ENCODE measurements at places on chromosomes 12 and 14. TPM values are rescaled to one million over a fixed set of nuclear protein-coding genes. Genes with fewer than 3 reads are reported as not detected.

GRCh38 chr14:96125536-96125935 lies 79.1 kb upstream of the BDKRB2 start:
- DNase-seq = no peak

DNA sequence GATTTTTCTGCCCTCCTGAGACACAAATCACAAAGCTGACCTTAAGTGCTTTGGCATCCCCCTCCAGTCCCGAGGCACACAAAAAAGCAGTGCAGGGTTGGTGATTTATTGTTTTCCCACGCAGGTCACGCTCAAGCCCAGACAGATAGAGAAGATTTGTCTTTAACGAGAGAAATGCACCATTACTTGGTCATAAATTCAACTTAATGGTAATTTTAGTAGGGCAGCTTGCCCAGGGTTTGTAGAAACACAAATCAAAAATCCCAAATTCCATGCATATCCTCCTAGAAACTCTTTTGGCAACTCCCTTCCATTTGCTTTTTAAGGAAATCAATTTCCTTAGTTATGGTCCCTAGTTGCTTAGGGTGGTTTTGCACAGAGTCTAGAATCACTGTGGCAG lies 132.6 kb downstream of the IGF1 start:
- no peak for DNase-seq

- DNase-seq = no peak
These were observed 1.0 kb upstream of the RPS6KL1 start for GRCh38 chr14:74924061-74924460.

GRCh38 chr12:87883806-87884205 lies 145.4 kb downstream of the C12orf50 start:
- DNase-seq = no peak

DNA sequence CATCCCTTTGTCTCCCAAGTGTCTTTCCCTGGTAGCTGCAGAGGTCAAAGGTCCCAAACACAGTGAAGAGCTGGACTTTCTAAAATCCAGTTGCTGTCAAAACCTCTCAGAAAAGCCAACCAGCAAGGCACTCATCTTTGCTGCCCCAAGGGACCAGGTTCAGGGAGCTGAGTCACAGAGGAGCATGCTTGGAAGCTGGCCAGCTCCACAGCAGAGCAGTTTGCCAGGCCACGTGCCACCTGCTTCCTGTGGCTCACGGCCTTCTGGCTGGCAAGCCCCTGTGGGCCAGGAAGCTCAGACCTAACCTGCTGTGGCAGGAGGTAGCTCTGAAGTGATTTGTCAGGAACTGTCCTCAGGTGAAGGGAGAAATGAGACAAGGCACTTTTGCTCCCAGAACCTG lies 3.6 kb downstream of the ISCU start:
- no peak for DNase-seq

GRCh38 chr12:49767333-49767732 lies 26.0 kb downstream of the TMBIM6 start:
- DNase-seq = no peak

DNA sequence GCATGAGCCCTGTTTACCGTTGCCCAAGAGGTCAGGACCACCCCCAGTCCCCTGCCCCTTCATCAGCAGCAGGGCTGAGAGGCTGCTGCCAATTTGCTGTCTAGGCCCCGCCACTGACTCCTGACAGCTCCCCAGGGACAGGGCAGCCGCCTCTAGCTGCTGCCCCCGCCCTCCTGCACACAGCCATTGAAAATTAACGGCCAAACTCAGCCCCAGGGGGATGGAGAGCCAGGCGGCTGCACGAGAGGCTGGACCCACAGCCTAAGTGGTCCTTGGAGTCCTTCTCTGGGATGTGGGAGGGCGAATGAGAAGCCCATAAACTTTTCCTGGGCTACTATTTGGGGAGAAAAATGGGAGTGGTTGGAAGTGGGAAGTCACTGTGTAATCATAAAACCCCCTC lies 4.6 kb downstream of the FOXN4 start:
- no peak for DNase-seq

- no peak for DNase-seq
These were observed 53.4 kb upstream of the DIO2 start for GRCh38 chr14:80264702-80265101.

- DNase-seq = no peak
These were observed 7.9 kb upstream of the TINF2 start for GRCh38 chr14:24250354-24250753.

- DNase-seq = no peak
These were observed 54.7 kb downstream of the FRS2 start for GRCh38 chr12:69524755-69525469.

- no peak for DNase-seq
These were observed 16.0 kb upstream of the GPATCH2L start for GRCh38 chr14:76135722-76136121.

DNA sequence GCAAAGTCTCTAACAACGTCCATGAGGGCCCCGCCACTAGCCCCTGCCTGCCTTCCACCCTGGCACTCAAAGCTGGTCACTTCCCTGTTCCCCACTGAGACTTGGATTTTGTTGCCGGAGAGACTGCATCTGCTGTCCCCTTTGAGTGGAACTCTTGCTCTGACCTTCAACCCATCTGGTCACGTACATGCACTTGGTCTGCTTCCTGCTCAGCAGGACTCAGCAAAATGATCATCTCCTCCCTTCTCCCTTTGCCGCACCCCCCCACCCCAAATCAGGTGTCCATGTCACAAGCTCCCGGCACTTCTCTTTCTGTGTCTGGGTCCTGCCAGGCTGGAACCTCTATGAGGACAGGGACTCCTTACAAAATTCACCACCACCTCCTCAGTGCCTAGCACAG lies 180.9 kb downstream of the CHST11 start:
- no peak for DNase-seq

DNA sequence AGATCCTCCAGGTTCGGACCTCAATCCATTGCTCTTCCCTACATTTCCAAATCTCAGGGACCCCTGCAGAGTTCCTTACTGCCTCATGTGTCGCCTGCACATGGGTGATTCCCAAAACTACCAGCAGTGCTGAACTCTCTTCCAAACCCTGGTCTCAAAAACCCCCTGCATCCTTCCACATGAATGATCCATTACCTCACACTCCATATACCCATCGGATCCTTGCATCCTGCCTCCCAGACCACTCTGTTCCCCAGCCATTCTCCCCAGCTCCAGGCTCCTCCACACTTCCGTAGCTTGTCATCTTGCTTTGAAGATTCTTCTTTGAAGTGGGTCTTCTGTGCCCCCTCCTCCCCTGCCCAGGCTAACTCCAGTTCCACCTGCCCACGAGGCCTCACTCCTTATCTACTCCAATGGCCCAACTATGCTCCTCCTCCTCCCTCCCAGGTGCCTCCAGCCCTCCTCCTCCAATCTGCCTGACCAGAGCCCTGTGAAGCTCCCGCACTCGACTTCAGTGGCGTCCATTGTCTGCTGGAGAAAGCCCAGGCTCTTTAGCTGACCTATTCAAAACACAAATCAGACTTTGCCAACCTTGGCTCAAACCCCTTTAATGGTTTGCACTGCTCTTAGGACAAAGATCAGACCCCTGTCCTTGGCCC lies 13.8 kb downstream of the RAPGEF3 start:
- DNase-seq = no peak

DNA sequence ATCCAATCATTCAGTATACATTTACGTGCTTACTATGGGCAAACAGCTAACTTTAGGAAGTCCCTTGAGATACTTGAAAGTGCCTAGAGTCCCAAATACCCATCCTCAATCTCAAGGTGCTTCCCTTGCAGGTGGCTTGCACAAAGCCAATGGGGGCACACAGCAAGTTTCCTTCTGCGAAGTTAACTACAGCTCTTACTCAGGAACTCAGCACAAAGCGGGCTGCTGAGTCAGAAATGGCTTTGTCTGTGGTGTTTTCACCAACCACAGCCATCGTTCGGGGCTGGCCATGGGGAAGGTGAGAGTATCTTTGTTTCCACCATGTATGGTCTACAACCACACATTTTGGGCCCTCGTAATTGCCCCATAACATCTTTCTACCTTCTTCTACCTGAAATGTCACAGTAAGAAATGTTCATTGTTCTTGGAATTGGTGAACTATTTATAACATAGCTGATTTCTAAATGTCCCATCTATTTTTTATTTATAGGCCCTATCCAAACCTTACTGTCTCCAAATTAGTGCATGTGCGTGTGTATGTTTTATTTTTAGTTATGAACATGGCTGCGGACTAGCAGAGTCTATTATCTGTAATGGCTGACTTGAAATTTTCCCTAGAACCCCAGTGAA lies 13.9 kb downstream of the MFAP5 start:
- peak; percentile 87 for DNase-seq

DNA sequence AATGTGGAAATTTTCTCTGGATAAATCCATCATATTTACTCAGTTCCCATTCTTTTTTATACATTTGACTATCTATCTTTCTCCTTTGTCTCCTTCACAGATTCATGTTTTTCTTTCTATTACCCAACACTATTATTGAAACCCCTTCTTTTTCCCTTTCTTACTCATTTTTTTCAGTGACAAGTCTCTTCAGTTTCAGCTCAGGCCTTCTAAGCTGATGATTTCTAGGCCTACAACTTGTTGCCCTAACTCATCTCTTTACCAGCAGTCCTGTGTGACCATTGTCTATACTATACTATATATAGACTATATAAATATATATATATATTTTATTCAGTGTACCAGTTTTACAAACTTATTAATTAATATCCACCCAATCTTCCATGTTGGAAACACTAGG lies 31.8 kb downstream of the SLC16A7 start:
- no peak for DNase-seq

DNA sequence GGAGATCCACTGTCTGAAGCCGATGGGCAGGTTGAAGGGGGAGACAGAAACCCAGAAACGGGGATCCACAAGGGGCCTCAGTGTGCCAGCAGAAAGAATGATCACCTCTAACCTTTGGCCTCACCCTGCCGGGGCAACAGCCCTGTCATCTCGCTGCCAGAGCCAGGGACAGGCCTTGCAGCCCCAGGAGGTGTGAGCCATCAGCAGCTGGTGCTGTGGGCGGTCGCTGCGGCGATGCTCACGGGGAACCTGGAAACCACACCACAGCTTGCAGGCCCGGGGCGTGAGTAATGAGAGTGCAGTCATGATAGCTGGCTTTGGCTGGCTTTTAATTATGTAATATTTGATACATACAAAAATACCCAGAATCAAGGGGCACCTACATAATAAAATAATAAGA lies 4.7 kb upstream of the TTC7B start:
- peak; percentile 85 for DNase-seq

DNA sequence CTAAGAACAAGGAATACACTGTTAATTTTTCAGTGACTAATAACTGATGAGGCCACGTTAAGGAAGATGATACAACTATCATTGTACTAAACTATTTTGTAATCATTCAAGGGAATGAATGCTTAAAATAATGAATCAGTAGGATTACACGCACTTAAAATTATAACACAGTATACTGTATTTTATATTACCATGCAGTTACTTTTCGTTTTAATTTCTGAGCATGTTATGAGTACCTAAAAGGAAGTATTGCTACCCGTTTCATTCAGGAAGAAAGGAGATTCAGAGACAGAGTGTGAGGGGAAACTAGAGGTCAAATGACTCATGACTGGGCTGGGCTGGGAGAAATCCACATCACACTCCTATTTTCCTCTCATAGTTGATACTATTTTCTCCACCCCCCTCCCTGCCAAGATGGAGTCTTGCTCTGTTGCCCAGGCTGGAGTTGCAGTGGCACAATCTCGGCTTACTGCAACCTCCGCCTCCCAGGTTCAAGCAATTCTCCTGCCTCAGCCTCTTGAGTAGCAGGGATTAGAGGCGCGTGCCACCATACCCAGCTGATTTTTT lies 202.0 kb downstream of the PPM1H start:
- DNase-seq = no peak

- DNase-seq = no peak
These were observed 27.5 kb upstream of the C14orf180 start for GRCh38 chr14:104551851-104552737.

- peak; percentile 85 for DNase-seq
These were observed 583 bp downstream of the CPNE8 start for GRCh38 chr12:38904537-38905479.

DNA sequence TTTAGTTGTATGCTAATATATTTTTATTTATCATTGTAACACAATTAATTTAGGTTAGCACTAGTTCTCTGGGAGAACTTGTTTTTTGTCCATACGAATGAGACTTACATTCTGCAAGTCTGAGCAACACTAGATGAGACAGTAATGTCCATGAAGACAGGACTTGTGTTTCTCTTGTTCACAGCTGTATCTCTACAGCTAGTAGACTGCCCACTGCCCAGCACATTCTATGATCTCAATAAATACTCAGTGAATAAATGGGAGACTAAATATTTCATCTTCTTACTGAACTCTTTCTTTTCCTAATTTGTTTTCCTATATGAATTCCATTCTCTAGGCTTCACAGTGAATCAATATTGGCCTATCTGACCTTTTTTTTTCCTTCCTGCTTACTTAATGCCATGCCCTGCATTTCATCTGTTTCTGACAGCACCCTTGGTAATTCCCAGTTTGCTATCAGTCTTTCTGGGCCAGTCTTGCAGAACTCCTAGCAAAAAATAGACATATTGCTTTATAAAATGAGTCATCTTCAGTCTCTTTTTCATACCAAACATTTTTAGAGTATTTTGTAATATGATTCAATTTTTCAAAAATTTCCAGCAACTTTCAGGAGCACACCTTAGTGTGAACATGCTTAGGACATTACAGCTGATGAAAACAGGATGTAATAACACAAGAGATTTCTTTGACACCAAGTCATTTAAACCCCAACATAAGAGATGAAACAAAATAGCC lies 185.5 kb upstream of the ATP2B1 start:
- DNase-seq = no peak

GRCh38 chr12:53981634-53982565 lies 3.0 kb upstream of the HOXC10 start:
- DNase-seq = no peak

DNA sequence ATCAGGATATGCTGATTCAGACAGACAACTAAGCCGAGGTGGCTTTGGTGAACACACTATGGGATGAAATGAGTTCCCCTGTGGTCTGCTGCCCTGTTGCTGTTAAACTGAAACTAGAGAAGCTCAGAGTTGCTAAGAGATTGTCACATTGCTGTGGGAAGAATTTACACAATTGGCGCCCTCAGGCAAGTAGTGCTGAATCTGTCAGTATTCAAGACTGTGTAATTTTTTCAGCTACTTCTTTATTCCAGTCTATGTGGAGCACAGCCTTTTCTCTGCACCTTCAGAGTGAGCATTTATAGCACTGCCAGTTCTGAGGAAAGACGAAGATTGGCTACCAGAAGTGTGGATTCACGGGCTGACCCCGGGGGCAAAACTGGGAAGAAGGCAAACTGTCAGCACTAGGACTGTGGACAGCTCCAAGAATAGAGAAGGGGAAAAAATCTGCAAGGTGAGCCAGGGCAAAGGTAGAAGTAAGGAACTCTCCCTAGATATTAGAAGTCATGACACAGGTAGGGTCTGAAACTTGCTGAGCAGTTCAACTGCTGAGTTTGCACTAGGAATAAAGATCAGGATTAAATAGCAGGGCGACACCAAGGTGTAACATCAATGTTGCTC lies 218.8 kb upstream of the TMPO start:
- DNase-seq = no peak

The PTPRB gene
- not detected for total RNA-seq

The ANKRD33 gene
- total RNA-seq = not detected

The SDR39U1 gene
- total RNA-seq = 40.8 TPM

The DCN gene
- not detected for total RNA-seq

The PDZRN4 gene
- total RNA-seq = not detected

The APOF gene
- total RNA-seq = not detected

The SIX6 gene
- total RNA-seq = not detected

The GPR84 gene
- total RNA-seq = 1.5 TPM

The TRAFD1 gene
- total RNA-seq = 48.3 TPM

The FAM181A gene
- not detected for total RNA-seq

The CCDC197 gene
- not detected for total RNA-seq

The VDR gene
- total RNA-seq = 267 TPM

The NOVA1 gene
- not detected for total RNA-seq

The CLEC4C gene
- not detected for total RNA-seq

All from activated CD4-positive, alpha-beta T cell treated with anti-CD3 and anti-CD28 coated beads, Interleukin-2, amount 10 ng/mL, durations not matched to agents 24 days and 14 days (primary cell).